ENCODE measurements at places on chromosomes 2 and 18.

DNA sequence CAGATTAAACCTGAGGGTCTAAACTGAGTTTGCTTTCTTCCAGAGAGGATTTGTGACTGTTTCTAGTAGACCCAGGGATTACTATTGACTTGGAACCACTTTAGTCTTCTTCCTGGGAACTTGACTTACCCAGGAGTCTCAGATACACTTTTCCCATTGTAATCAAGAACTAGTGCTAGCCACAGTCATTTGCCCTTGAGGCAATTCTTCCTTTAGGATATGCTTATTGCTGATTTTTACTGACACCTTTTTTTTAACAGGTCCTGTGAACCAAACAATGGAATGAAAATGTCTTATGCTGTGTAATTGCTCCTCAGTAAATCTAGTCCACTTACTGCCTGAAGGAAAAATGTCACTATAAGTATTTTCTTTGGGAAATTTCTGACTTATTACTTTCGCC lies 78.3 kb downstream of the TAF4B start:
- no peak for DNase-seq

DNA sequence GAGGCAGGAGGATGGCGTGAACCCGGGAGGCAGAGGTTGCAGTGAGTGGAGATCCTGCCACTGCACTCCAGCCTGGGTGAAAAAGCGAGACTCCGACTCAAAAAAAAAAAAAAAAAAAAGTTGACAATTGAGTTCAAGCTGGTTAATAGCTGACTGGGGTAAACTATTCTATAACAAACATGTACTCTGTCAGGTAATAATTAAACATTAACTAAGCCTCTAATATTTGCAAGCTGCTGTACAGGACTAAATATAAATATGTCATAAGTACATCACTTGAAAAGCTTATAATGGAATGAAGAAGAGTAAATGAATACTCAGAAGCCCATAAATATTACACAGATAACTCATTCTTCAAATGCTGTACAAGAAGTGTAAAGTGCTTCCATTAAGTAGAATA lies 190.4 kb upstream of the CRIM1 start:
- DNase-seq, result no peak

GRCh38 chr2:59195851-59196250 lies 954.7 kb upstream of the FANCL start:
- no peak for DNase-seq

- DNase-seq, result no peak
Measured at GRCh38 chr2:215921895-215922294, 91.5 kb downstream of the MREG start.

DNA sequence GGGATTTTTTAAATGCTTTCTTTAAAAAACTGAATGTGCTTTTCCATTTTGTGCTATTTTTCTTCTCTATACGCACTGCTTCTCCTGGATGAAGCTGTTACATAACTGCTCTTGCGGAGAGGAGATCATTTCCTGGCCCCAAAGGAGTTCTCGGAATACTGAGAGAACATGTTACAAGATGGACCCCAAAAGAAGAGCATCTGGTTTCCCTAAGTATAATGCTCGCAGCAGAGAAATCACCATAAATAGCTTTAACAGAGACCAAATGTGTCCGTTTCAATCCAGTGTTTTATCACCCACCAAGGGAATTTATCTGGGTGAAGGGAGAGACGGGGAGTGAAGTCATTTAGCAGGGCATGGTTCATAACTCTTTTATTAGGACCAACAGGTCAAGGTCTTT lies 80.1 kb downstream of the RBM43 start:
- DNase-seq, result no peak

DNA sequence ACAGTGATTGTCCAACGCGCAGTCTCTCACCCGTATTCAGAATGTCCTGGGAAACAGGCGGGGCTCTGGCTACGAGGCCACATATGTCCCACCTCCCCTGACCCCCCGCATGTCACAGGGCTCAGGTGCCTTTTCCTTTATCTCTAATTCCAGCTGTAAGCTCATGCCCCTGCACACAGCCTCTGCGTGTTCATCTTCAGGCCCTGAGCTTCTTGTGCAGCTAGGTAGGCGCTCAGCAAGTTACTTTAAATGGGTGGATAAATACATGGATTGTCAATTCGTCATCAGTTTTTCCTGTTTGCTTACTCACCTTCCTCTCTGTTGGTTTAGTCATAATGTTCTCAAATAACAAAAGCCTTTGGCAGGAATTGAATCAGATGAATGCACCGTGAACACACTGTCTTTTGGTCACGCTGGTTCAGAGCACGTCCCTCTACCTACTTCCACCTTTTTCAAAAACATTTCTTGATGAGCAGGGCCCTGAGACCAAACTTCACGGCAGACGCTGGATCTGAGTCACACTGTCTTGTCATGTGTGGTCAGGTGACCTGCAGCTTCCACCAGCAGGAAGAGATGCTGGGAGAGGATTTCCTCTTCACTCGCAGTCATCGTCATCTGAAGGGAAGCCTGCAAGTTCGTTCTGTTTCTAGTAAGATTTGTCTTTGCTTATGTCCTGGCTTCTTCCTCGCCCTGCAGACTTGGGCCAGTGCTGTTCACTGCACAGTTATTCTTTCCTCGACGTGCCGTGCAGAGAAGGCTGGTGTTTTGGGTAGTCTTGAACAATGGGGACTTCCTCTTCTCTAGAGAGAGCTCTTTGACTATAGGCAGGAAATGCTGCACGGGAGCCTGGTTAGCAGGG lies 138.1 kb downstream of the PTGR3 start:
- DNase-seq, result no peak

DNA sequence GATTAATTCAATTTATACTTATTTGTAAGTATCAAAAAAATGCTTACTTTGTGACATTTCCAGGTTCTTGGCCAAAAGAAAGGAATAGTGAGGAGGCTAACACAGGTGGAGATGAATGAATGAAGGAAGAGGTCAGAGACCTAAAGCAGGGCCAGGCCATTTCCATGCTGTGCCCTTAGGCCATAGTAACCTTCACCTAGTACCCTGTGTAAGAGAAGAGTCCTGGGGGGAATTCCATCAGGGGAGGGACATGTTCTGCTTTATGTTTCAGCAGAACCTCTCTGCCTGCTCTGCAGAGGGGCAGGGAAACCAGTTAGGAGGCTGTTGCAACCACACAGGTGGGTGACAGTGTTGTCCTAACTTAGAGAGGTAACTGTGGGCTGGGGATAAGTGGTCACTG lies 204.2 kb upstream of the CDH20 start:
- DNase-seq, result no peak

DNA sequence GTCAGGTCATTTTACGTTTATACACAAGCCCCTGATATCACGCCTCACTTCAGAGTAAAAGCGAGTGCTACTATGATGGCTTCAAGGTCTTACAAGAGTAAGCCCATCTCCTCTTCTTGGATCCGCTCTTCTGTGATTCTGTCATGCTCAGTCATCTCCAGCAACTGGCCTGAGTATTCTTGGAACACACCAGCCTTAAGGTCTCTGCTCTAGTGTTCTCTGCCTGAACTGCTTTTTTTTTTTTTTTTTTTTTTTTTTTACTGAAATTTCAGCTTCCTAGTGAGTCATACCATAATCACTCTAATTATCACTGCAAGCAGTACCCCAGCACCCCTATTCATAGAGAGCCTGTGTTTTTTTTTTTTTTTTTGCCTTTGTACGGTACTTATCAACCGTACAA lies 1228.9 kb downstream of the CNTNAP5 start:
- no peak for DNase-seq

GRCh38 chr2:179373816-179374215 lies 109.2 kb upstream of the SESTD1 start:
- DNase-seq, result no peak

DNA sequence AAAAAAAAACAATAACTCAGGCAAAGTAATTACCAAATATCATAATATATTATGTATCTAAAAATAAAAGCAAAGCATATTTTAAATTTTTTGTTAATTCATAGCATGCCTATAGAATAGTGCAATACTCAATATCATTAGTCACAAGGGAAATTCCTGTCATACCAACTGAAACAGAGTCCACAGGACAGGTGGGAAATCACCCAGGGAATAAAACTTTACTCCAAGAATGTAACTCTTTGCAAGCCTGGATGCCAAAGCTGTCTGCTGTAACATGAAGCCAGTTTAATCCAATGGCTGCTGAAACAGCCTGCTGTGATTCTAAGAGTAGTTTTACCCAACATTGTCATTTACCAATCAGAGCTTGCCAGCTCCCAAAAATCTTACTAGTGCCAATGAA lies 40.0 kb upstream of the SULT1C3 start:
- DNase-seq, result no peak

GRCh38 chr2:204948024-204948763 lies 402.9 kb downstream of the PARD3B start:
- no peak for DNase-seq

- no peak for DNase-seq
Measured at GRCh38 chr2:229815342-229815741, 101.0 kb upstream of the DNER start.

GRCh38 chr18:9861933-9862332 lies 23.8 kb upstream of the TXNDC2 start:
- DNase-seq, result no peak

DNA sequence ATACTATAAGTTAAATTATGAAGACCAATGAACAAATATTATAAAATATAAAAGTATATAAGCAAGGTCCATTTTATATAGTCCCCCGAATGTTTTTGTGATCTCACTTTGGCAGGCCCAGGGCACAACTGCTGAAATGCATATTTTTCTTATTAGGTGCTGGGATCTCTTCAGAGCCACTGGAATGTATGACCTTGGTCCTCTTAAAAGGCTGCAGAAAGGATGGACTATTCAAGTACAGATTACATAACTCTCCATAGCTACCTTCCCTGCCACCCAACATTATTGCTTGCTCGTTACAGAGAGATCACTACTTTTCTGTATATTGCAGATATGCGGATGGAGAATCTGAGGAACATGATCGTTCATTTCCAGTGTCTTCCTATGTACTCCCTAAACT lies 925.6 kb upstream of the CELF4 start:
- DNase-seq, result no peak

- DNase-seq, result no peak
Measured at GRCh38 chr2:21326152-21326551, 202.4 kb downstream of the TDRD15 start.

DNA sequence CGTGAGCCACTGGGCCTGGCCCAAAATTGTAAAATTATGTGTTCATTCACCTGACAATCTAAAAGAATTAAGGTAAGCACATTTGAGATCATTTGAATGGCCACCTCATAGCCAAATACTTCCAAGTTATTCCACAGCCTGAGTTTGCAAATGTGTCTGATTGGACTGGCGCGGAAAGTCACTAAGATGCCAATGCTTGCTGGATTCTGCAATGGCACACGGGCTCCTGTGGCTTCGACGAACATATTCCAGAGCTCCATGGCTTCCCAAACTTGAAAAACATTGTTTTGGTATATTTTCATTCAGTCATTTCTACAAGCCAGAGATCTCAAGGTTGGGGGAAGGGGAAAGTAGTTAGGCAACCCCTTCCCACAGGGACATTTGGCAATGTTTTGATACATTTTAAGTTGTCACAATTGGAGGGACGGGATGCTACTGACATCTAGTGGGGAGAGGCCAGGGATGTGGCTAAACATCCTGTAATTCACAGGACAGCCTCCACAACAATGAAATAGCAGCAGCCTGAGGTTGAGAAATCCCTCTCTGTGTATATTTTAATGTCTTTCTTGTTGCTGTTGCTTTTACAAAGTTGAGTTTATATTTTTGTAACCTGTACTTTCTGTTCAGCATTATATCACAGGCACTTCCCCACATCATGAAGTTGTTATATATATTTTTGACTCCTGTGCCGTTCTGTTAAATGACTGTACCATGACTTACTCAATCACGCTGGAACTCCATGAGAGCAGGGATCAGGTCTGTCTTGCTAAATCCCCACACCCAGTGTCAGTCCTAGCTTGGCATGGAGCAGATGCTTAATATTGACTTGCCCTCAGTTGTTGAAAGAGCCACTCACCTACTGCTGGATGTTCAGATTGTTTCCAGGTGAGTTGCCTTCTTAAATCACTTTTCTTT lies 56.9 kb downstream of the COL4A4 start:
- DNase-seq, result peak; percentile 65

GRCh38 chr2:85971366-85971765 lies 82.6 kb upstream of the ST3GAL5 start:
- DNase-seq, result no peak

GRCh38 chr2:235223011-235223410 lies 270.8 kb upstream of the AGAP1 start:
- DNase-seq, result no peak

- no peak for DNase-seq
Measured at GRCh38 chr2:55519938-55520885, 694 bp downstream of the CFAP36 start.

- no peak for DNase-seq
Measured at GRCh38 chr2:96249654-96250053, 16.1 kb downstream of the TMEM127 start.

- DNase-seq, result peak; percentile 62
Measured at GRCh38 chr2:10412380-10412779, 35.7 kb downstream of the ODC1 start.

DNA sequence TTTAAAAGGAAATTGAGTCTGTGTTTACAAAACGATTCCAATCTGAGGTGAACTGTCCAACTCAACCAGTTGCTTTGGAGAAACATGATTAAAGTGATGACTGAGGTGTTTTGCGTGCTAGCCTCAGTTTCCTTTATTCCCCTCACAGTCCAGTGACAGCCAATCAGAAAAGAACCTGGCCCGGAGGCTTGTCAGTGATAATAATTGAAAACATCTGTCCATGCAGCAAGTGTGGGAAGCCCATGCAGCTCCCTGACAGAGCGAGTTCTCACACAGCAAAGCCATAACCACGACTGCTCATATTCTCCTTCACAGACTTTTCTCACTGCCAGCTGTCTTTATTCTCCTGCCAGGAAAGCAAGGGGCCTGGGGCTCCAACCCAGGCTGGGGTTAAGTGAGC lies 613.4 kb downstream of the ARHGAP15 start:
- no peak for DNase-seq

GRCh38 chr2:43073401-43073825 lies 153.0 kb downstream of the ZFP36L2 start:
- DNase-seq, result no peak

GRCh38 chr2:94956797-94957391 lies 68.6 kb upstream of the MAL start:
- DNase-seq, result peak; percentile 60

- DNase-seq, result no peak
Measured at GRCh38 chr2:189164746-189165145, 14.8 kb downstream of the COL5A2 start.

DNA sequence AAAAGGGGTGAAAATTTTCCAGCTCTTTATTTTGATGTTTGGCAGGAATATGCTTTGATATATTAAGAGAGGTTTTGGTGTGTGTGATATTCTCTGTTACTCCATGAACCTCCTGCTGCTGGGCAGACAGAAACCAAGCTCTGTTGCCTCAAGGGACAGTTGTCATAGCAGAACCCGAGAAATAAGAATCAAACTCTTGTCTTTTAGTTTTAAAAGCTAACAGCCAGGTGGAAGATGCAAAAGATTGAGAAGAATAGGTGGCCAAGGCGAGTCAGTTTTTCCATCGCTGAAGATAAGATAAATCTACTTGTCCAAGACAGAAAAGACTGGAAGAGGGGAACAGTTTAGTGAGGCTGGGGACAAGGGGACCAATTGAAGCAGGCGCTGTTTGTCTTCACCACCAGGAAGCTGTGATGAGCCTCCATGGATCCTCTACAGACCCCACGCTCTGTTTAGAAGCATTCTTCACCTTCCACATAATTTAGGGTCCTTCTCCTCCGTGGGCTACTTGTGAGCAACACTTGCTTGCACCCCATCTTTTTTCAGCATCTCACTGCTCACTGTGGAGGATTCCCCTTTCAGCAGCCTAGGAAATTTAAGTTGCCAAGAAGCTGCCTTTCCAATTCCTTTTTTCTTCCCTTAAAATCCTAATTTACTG lies 23.9 kb downstream of the PMAIP1 start:
- DNase-seq, result no peak
